Stimulated activated CD4-positive, alpha-beta T cell treated with anti-CD3 and anti-CD28 coated beads, TNF-alpha, amount 100 ng/mL, for 1 hour (primary cell): ENCODE measurements at places on chromosomes 16 and 17.

DNA sequence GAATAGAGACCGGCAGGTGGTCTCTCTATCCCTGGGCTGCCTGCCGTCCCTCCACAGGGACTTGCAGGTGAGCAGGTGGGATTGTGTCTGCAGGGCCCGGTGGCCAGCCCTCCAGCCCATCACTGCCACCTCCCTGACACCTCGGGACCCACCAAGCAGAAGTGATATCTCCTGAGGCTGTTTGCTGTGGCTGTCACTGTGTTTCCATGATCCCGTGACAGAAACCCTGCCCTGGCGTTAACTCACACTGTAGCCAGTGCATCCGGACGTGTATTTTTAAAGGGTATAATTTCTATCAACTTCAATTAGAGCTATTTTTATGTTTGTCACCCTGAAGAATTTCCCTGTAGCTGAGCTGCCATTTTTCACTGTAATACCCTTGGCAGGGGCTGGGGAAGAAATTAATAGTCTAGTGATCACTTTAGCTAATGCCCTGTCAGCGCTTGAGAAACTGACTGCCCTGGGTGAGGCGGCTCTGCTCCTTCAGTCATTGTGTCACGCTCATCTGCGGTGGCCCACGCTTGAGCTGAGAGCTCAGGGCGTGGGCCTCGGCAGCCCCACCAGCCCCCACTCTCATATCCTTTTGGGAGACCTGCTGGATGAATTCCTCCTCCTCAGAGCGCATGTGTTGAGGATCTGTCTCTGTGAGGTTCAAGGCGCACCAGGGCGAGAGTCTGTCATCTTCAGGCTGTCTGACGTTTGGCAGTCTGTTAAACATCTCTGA lies 229.9 kb upstream of the CIBAR2 start:
- DNase-seq: no peak

GRCh38 chr17:61465550-61466237 lies 13.5 kb downstream of the TBX4 start:
- no peak for DNase-seq

GRCh38 chr16:29318037-29318436 lies 88.5 kb downstream of the NPIPB11 start:
- DNase-seq: no peak

DNA sequence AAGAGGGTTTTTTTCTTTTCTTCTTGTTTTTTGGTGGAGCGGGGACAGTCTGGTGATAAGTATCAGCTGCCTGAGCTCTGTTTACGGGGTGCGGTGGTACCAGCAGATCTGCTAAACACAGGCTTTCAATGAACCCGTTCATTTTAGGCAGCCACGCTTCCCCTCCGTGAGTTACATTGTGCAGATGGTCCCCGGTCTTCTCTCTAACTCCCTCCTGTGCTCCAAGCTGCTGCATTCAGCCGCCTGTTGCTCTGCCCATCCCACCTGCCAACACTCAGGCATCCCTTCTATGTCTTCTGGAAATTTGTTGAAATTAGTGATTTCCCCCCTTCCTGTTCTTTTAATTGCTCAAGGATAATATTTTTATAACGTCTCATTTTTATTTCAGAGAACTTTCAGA lies 82.1 kb upstream of the ELAC2 start:
- no peak for DNase-seq

DNA sequence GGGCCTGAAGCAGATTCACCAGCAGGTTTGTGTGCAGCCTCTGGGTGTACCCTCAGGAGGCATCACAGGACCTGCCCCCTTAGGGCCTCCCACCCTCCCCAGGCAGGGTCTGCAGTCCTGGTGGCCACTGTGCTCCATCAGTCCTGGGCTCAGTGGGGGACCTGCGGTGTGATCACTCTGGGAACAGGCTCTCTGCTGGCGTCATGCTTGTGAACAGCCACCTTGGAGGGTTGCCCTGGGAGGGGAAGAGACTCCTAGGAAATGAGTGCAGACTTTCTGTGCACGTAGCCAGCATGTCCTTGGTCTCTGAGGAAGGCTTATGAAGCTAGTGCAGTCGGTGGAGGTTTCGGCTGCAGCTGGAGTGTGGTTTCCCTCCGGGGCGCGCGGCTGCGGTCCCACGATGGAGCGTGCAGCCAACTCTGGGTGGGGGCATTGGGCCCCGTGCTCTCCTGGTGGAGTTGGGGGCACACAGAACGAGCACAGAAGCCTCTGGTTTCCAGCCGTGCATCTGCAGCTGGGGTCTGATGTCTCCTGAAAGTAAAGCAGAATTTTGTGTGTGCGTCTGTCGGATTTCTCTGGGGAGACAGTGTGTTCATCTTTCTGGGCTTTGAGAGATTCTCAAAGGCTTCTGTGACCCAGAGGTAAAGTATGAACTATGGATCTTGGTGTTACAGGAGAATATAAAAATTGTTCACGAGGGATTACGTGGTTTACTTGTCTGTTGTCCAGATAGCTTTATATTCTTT lies 68.1 kb upstream of the ZNF750 start:
- no peak for DNase-seq

GRCh38 chr17:21300601-21301571 lies 16.4 kb downstream of the MAP2K3 start:
- DNase-seq: no peak

DNA sequence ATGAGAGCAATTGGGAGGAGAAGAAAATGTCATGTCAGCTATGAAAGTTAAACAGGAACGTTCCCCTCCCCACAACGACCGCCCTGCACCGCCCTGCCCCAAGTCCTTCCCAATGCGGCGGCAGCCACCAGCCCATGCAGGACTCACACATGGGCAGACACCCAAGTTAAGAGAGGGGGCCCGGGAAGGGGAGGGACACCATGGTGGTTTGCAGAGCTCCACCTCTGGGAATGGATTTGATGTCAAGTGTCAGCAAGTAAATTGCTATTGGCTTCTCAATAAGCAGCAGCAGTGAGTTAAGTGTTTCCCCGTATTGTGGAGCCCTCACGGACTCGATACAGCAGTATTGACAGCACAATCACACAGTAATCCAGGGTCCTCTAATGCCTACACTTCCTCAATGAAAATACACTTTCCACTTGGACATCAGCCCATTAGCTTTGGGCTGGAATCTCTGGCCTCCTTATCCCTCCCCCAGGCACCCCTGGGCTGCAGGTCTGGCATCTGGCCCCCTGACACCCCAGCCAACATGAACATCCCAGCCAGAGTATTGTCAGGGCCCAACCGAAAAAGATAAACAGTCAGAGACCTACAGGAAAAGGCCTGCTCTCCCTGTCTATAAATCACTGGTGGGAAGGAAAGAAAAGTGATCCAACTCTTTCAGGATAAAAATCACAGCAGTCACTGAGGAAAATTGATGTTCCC lies 22.6 kb downstream of the ZFHX3 start:
- DNase-seq: no peak

DNA sequence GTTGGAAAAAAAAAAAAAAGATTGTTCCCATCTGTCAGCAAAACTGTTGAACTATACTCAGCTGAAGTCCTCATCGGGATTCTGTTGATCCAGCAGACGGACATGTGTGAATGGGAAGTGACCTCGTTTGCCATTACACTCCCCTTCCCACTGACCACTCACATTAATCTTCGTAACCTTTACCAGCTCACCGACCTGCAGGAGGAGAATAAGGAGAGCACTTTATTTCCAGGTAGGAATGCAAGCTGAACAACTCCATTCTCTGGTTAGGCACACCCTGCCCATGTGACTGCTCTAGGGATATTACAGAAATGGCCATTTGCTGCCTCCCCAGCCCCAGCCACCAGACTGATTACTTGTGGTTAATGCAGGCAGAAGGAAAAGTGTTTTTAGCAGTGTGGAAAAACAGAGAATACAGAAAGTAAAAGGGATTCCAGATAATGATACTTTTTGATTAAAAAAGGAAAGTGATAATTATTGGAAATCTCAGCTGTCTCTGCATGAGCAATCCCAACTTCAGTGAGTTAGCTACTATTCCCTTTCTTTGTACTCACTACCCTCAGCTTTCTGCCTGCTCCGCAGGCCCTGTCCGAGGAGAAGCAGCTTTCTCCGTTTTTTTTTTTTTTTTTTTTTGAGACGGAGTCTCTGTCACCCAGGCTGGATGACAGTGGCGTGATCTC lies 23.6 kb upstream of the YWHAE start:
- DNase-seq: no peak

GRCh38 chr17:75003070-75003956 lies 9.2 kb upstream of the MRPL58 start:
- no peak for DNase-seq

DNA sequence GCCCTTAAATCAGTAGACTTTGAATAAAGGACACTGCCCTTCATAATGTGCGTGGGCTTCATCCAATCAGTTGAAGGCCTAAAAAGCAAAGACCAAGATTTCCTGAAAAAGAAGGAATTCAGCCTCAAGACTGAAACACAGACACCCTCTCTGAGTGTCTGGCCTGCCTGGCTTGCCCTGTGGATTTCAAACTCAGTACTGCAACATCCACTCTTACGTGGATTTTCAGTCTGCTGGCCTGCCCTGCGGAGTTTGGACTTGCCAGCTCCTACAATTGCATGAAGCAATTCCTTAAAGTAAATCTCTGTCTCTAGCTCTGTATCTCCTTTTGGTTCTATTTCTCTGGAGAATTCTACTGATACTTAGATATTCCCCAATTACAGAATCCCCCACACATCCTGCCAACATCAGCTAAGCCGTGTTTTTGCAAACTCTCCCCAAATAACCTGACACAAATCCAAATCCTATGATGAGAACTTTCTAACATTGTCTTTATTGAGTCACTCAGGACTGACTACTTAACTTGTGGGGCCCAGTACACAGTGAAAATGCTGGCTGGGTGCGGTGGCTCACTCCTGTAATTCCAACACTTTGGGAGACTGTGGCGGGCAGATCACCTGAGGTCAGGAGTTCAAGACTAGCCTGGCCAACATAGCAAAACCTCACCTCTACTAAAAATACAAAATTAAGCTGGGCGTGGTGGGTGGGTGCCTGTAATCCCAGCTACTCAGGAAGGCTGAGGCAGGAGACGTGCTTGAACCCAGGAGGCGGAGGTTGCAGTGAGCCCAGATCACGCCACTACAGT lies 7.2 kb upstream of the TNFRSF17 start:
- DNase-seq: no peak

DNA sequence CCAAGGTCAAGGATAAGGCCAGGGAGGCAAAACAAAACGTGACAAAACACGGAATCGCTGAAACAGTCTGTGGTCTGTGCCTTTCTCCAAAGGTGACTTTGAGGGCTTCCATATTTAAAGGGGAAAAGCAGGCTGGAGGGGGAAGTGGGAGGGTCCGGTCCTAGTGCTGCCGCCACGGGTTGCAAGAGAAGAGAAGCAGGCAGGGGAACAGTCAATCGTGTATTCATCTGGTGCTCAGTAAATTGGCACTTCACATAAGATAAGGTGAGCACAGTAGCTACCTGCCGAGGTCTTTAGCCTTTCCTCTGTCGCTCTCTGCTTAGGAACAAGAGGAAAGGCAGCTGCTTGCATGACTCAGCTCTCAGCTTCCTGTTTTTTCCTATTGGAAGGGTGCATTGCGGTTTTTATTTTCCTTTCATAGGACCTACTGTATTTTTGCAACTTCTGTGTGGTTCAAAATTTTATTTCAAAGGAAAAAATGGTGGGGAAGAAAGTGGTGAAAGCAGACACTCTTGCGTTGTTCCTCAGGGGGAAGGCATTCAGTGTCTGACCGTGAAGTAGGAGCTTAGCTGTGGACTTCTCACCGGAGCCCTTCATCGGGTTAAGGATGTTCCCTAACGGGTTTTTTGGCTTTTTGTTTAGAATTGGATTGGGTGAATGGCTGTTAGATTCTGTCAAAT lies 7.1 kb upstream of the LGALS3BP start:
- no peak for DNase-seq

GRCh38 chr17:35630530-35631148 lies 43.5 kb downstream of the AP2B1 start:
- no peak for DNase-seq

- DNase-seq: no peak
Observed at GRCh38 chr17:83119987-83120864, 40.8 kb downstream of the METRNL start.

- DNase-seq: no peak
Observed at GRCh38 chr17:48054238-48055185, 6.4 kb downstream of the NFE2L1 start.

- DNase-seq: no peak
Observed at GRCh38 chr17:74756891-74757290, 8.5 kb downstream of the NHERF1 start.

DNA sequence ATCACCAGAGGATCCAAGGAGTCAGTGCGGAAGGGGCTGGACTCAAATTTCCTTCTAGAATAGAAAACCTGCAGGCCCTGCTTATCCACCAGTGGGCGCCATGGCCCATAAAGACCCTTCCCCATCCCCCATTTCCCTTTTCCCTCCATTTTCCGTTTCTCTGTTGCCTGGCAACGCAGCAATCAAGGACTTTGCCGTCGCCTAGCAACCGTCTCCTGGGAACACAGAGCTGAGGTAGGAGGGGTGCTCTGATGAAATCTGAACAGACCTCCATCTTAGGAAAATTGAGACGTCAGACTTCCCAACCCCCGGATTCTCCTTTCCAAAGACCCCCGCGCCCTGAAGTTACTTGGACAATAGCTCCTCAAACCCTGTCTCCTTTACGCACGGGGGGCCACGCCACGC lies 5.7 kb downstream of the DLG4 start:
- no peak for DNase-seq

DNA sequence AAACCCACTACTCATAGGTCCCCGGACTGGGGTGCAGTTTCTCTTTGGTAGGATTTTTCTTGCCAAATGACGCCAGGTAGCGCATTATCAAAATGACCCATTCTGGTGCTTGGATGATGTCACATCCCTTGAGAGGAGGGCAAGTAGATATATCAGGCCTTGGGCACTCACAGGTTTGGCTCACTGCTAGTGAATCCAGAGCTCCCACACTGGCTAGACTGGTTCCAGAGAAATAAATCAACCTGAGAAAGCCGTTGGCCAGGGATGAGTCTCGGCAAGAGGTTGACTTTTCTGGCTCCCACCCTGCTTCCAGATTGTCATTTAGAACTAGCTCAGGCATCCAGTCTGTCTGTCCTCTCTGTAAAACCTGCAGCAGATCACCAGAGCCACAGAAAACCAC lies 188.4 kb upstream of the MAF start:
- DNase-seq: no peak

- no peak for DNase-seq
Observed at GRCh38 chr17:16107165-16107770, 107.6 kb downstream of the TTC19 start.
